ENCODE measurements at places on chromosomes 12 and 14.

DNA sequence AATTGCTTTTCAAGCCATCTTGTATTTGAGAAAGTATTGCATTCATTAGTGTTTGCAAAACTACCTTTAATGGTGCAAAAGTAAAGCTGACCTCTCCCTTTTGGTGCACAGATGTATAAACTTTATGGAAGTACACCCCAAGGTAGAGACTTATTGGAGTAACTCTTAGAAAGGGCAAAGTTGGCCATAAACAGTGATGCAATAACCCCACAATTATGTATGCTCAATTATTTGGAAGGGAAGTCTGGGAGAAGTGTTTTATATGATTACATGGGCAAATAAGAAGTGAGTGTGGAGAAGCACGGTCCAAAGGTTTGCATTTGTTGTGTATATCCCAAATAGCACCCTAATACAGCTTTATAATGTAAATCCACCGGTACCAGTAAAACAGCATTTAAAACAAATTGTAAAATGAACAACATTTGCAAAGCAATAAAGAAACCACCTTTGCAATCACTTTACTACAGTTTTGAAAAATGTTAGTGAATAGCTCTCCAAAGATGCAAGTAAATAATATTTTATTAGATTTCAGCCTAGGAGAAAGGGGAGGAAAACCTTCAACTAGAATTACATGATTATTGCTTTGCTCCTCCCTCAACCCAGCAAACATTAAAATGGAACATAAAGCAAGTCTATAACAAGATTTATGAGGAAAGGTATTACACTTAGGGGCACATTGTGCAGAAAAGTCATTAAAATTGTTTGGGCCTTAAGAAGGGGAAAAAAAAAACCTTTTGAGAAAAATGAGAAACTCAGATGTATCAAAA, 70.5 kb downstream of the HMGA2 start:
- DNase-seq = no peak

- no peak for DNase-seq
These were observed 129.0 kb upstream of the HMGA2 start for GRCh38 chr12:65695113-65695865.

- no peak for DNase-seq
These were observed 346.2 kb upstream of the STXBP6 start for GRCh38 chr14:25396128-25396527.

GRCh38 chr12:96120359-96121100, 73.6 kb upstream of the ELK3 start:
- DNase-seq = no peak

DNA sequence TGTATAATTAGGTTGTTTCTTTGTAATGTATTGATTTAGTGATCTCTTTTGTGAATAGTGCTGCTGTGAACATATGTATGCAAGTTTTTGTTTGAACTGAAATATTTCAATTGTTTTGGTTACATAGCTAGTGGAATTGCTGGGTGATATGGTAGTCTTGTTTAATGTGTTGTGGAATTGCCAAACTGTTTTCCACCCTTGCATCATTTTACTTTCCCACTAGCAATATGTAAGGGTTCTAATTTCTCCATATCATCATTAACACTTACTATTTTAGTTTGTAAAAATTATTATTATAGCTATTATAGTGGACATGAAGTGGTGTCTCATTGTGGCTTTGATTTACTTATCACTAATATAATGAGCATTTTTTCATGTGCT, 5.9 kb downstream of the G2E3 start:
- no peak for DNase-seq

DNA sequence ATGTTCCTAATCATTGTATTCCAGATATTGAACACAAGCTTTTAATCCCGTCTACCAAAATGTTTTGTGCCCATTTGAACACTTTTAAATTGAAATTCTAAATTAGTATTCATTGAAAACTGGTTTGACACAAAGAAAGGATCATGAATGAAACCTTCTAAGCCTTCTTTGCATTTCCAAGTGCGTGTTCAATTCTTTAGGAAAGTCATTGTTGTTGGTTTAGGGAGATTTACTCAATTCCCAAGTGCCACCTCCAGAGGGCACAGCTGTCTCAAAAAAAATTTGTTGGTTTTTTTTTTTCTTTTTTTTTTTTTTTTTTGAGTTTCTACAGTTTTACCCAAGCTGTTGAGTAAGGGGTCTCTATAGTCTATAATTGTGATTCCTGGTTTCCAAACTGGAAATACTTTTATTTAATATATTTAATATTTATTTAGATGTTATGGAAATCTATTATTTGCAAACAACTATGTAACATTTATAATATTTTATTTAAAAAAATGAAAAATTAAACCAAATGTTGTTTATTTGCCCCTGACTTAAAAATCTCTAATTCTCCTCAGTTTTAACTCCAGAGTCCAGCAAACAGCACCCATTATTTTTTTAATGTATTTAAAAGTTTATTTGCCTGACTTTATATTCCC, 79.9 kb downstream of the NEDD1 start:
- no peak for DNase-seq

GRCh38 chr12:106801167-106801708, 26.8 kb downstream of the RIC8B start:
- no peak for DNase-seq

DNA sequence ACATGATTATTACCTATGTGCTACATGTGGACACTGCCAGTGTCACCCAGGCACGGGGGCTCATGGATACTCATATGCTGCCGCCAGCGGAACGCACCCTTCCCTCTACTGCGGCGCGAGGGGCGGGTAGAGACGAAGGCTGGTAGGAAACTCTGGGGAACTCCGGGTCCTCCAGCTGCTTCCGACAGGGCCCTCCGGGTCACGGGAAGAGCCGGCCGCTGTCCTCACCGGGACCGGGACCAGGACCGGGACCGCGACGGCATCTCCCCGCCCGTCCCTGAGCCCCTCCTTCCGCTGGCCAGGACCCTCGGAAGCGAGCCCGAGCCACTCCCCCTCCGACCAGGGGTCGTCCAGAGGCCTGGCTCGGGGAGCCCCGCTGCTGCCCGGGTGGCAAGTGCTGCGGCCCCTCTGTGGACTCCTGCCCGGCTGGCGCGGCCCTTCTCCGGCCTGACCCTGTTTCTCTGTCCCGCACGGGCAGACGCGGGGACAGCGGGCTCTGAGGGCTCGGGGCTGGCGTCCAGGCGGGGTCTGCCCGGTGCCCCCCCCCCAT, 209.6 kb downstream of the ADGRD1 start:
- no peak for DNase-seq

DNA sequence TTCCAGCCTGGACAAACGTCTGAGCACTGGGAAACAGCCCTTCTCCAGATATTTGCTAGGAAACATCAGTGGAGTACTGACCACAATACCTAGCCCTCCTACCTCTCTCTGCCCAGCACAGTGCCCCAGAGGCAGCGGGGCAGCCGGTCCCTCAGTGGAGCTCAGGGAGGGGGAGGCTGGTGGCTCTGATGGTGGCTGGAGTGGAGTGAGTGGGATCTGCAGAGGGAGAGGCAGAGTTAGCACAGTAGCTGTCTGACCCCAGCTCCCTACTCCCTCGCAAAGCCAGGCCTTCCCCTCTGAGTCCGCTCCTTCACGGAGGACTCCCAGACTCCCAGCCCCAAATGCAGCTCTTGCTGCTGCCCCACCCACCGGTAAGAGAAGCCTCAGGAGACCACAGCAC, 30.0 kb downstream of the NCKAP5L start:
- DNase-seq = no peak

DNA sequence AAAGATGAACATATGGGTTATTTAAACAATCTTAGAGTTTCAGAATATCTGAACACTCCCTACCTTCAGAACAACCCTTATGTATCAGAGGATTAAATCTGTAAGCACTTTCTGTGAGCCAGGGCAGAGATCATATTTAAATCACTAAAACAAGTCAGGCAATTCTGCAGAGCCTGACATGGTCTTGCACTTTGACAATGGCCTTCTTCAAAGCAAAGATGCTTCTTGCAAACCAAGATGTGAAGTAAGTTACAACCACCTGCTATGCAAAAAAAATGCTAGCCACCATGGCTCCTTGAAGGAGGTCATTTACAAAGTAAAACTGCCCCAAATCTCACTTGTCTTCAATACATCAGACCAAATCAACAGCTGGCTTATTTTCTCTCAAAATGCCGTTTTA, 3.2 kb downstream of the PPP1CC start:
- DNase-seq = no peak

- DNase-seq = no peak
These were observed 74.5 kb upstream of the DYNC1H1 start for GRCh38 chr14:101889898-101890297.

- DNase-seq = no peak
These were observed 523 bp downstream of the GTF2H3 start for GRCh38 chr12:123634142-123634561.

DNA sequence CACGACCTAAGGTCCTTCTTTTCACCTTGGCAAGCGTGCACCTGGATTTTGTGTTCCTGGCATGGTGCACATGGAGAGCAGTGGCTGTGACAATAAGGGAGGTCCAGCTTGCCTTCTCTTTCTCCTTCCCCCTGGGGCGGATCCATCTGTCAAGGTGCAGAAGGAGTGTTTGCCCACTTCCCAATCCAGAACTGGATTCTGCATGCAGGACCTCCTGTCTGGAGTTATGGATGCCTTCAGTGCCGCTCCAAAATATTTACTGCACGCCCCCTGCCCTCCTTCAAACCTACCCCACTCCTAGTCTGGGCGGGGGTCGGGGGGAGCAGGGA, 192.7 kb downstream of the DPF3 start:
- DNase-seq = no peak

- DNase-seq = no peak
These were observed 13.9 kb downstream of the PAX9 start for GRCh38 chr14:36675581-36675980.

DNA sequence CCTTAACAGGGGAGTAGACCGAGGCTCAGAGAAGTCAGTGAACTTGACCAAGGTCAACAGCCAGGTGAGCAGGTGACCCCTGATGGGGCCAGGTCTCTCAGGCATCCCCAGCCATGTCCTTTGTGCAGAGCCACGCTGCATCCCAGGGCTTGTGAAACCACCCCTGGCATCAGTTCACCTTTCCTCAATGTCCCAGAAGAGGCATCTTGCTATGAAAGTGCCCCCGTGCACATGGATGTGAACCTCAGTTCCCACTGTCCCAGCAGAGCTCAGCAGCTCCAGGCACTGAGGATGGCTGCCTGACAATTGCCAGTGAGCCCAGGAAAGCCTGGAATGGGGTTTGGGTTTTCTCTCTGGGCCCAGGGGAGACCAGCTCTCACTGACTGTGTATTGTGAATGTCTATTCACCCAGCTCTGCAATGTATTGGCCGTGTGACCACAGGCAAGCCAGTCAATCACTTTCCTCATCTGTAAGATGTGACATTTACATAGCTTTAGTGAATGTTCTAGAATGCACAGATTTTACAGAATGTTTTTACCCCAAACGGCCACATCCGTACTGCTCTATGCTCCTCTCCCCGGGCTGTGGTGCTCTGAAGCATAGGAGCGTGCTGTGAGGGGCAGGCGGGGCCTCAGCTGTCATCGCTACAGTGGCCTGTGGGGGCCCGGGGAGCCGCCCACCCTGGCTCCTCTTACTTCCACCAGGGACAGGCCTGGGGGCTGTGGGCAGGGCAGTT, 4.9 kb downstream of the CACNA2D4 start:
- DNase-seq = no peak

DNA sequence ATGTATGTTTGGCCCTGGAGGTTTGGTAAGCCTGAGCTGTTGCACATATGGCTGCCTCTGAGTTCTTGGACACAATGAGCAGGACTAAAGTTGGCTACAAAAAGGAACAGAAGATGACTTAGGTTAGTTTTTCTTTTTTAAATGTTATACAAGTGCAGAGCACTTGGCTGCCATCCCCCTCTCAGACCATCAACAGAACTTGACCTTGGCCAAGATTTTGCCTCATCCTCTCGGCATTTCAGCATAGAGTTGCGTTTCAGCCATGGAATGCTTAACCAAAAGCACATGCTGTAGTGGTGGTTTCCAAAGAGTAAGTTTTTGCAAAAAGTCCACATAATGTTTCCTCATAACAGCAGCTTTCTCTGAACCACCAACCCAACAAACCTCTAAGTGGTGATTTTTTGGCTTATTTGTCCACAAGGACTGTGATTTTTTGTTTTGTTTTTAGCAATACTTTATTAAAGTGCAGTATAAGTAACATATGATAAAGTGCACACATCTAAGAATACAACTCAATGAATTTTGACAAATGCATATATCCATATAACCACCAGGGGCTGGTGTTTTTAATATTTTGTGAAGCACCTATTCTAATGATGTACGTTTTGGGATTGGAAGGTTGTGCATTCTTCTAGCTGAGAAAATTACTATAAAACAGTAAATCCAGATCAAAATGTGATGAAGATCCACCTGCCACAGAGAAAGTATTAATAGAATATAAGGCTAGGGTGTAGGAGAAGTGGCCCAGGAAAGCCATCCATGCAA, 12.1 kb upstream of the GALNT16 start:
- no peak for DNase-seq

GRCh38 chr12:43602738-43603137, 50.7 kb upstream of the ADAMTS20 start:
- no peak for DNase-seq

- DNase-seq = no peak
These were observed 70.8 kb downstream of the SCN8A start for GRCh38 chr12:51661836-51662235.

DNA sequence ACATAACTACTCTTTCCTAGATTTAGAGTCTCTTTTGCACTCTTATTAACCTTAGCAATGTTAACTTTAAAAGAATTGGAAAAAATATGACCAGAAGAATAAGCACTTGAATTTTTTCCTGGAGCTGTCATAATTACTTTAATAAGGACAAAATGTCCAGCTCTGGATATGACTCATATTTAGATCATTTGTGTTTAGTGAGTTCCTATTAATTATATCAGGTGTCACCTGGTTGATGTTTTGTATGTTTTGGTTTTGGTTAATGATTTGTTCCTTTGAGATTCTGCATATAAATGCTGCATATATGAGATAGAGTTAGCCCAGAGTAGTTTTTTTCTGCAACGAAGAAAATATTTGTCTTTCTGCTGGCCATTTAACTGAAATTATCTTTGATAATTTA, 5.1 kb downstream of the CLECL1 start:
- DNase-seq = no peak

DNA sequence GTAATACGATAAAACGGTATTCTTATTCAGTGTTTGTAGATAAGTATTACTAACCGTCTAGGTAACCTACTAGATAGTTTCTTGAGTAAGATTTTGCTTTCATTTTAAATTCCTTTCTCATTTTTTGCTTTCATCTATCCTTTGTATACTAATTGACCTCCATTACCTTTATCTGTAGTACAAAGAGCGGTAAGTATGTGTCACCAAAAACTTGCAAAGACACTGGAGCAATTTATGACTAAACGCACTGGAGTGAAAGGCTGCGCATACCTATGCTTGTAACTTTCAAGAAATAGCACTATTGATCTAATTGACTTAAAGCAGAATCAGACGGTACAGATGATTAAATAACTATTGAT, 1.7 kb downstream of the ARHGAP5 start:
- DNase-seq = no peak

Measured in NCI-H1930 (cell line).